ENCODE measurements at places on chromosomes 2 and 18.
A peak's percentile ranks its signal among the peaks of the same experiment; 100 is the strongest.

- DNase-seq: peak; percentile 20
These were observed 96.6 kb downstream of the MBD2 start for GRCh38 chr18:54127759-54128378.

DNA sequence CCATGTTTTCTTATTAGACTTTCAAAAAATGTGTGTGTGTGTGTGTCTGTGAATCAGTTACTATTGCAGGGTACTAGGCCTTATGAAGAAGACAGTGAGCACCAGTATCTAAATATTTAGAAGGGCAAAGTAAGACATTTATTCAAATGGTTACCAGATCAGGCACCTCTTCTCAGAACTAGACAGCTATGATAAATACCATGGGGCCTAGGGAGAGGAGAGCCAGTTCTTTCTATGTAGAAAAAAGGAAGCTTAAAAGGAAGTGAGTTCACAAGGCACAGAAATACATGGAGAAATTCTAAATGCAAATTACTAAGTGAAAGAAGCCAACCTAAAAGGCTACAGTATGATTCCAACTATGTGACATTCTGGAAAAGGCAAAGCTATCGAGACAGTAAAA, 261.3 kb downstream of the SOX11 start:
- DNase-seq: no peak

DNA sequence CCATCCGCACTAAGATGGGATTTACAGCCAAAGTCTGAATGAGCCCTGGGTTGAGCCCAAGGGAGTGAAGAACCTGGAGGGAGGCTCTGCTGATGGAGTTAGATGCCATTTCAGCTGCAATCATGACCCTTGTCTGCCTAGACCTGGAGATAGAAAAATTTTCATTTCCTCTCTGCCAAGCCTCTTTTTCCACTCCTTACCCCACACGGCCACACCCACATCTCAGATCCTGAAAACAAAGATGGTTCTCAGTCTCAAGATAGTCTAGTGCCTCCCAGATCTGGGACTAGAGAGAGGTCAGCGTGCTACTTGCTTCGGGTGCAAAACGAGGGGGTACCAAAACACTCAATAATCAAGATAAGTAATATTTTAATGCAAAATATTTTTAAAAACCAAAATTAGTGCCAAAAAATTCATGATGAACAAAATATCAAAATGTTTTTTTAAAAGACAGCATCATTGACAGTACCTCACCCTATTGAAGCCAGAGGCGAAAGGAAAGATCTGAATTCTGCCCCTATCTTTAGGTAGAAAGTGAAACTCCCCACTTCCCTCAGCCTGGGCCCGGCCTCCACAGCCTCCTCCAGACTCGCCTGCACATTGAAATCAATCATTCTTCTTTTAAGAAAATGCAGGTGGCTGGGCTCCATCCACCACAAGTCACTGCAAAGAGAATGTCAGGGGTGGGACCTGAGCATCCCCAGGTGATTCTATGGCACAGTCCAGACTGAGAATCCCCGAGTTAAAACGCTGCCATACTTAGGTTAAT, 57.8 kb upstream of the GPR45 start:
- DNase-seq: no peak

DNA sequence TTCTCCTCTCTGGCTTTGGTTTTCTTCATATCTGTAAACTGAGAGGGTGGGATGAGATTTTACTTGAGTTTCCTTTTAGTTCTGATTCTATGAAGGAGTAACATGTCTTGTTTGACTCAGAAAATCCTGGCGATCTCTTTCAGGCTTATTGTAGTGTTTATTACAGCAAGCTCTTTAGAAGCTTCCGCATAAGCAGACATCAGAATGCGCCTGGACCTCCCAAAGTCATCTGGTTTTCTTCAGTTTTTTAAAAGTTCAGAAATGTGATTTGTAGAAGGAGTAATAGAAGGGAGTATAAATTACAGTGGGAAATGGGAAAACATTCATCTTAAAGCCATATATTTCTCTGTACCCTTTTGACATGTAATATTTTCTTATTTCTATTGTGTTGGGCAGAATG, 68.4 kb downstream of the EML6 start:
- DNase-seq: no peak

DNA sequence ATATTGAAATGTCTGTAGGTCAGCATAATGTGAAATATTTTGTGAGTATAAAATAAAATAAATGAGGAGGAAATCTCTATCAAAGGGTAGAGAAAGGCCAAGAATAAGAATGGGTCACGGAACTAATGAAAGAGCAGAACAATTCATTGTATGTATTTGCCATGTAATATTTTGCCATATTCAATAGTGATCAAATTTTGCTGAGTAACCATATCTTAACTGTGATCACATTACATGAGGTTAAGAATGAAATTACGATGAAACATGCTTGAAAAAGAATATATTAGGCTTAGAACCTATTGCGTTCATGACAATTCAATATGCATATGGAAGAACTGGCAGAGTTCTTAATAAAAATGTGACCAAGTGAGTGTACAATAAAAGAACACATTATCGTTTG, 437.2 kb upstream of the NRXN1 start:
- DNase-seq: no peak

DNA sequence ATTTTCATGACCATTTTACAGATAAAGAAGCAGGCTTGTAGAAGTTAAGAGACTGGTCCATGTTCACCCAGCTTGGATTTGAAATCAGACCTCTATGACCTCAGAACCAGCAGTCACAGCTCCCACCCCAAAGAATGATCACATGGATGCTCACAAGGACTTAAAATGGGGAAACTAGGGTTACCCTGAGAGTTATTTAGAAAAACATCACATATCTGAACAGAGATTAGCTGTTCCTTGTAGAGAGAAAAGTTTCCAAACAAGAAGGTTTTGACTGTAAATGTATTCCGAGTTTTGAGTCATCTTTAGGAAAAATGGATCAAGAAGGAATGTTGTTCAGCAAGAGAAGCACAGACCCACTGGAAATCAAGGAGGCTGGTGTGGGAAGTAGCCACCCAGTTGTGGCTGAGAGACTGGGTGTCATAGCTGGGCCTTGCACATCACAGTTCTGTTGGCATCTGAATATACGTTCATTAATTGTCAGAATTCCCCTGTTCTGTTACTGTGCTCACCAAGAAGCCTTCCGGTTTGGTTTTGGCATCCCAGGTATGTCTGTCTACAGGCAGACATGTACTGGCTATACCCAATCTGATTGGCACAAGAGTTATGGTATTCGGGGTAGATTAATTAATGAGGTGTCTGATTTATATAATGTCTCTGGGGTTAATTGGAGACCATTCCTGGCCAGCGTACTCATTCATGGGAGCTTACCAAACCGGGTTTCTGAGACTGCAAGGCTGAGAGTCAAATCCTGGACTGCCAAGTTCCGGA, 371.8 kb upstream of the SLC14A2 start:
- no peak for DNase-seq

GRCh38 chr2:68366083-68366560, 1.0 kb downstream of the PLEK start:
- no peak for DNase-seq
